Ecto neural progenitor cell (in vitro differentiated cells): ENCODE measurements at places on chromosomes 12 and 14.

GRCh38 chr12:116015525-116015924, 262.0 kb downstream of the MED13L start:
- no peak for DNase-seq

- no peak for DNase-seq
These were observed 5.5 kb downstream of the KRT80 start for GRCh38 chr12:52186118-52186840.

DNA sequence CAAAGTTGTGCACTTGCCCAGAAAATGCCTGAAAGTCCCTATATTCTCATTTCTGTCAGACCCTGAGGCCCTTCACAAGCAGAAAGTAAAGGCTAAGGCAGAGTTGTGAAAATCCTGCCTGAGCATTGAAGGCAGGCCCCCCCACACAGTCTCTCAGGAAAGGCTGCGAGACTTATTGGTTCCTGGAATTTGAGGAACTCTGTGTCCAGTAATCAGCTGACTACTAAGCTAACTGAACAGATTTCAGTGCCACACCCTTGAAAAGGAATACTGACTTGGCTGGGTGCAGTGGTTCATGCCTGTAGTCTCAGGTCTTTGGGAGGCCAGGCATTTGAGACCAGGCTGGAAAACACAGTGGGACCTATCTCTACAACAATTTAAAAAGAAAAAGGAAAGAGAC, 21.1 kb upstream of the PPP2R5E start:
- no peak for DNase-seq

DNA sequence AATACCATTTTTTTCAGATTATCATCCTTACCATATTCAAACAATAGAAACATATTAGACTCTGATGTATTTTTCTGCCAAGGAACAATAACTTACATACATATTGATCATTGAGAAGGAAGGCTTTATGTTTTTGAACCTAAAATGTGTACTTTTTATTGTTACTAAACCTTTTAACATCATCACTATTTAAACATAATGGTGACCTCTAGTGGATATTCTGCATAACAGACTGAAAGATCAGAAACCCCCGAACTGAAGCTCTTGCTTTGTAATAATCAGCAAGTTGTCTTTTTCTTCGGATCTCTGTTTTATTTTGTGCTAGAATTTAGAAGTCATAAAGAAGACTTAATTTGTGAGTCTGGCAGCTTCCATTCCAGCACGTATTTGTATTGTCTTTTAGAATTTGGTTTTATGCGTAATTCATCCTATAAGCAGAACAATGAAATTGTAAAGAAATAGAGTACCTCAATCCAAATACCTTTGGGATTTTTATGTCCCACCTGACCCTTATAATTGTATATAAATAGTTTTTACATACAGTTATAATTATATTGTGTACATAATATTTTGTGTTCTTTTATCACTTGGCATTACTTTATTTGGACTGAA, 125.9 kb upstream of the ATF1 start:
- no peak for DNase-seq

DNA sequence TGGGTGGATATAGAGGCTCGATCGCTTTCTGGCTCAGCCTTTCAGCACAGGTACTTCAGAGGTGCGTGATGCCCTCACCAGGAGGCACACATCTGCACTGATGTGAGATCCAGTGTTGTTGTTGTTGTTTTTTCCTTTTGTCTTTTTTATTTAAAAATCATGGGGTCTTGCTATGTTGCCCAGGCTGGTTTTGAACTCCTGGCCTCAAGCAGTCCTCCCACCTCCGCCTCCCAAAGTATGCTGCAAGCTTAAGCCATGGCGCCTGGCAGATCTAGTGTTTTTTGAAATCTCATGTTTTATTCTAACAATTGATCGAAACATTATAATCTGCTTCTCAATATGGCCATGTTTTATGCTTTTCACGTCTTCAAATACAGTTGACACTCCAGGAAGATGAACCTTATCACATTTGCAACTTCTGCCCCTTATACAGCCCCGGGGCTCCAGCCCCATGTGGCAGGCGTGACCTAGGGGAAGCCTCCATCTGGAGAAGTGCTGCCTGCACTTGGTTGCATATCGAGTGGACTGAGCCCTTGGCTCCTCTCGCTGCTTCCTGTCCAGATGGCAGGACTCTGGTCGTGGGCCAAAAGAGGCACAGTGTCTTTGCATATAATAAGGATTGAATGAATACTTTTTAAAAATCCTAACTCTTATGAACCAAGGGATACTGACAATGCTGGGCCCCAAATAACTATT, 71.7 kb downstream of the TRAF3 start:
- DNase-seq: no peak

GRCh38 chr14:98366429-98366828, 905.6 kb downstream of the BCL11B start:
- no peak for DNase-seq

- DNase-seq: peak; percentile 88
These were observed at the start of gene STXBP6 for GRCh38 chr14:25049568-25050268. Gene STXBP6 (minus strand): TSS chr14:25050147. CDS start chr14:24974818, 75,329 bp downstream.

DNA sequence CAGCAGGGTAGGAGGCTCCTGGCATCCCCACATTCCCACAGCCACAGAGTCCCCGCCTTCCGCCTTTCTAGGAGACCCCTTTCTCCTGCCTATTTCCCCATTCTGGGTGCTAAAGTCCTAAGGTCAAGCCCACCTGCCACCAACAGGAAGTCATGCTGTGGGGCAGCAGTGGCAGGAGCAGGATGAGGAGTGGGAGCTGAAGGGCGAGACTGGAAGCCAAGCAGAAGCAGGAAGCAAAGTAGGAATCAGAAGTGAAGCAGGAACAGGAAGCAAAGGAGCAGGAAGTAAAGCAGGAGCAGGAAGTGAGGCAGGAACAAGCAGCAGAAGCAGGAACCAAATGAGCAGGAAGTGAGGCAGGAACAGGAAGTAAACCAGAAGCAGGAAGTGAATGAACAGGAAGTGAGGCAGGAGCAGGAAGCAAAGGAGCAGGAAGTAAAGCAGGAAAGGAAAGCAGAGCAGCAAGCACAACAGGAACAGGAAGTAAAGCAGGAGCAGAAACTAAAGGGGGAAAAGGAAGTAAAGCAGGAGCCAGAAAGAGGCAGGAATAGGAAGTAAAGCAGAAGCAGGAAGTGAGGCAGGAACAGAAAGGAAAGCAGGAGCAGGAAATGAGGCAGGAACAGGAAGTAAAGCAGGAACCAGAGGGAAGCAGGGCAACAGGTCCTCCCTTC, 38.3 kb upstream of the RIMBP2 start:
- no peak for DNase-seq

DNA sequence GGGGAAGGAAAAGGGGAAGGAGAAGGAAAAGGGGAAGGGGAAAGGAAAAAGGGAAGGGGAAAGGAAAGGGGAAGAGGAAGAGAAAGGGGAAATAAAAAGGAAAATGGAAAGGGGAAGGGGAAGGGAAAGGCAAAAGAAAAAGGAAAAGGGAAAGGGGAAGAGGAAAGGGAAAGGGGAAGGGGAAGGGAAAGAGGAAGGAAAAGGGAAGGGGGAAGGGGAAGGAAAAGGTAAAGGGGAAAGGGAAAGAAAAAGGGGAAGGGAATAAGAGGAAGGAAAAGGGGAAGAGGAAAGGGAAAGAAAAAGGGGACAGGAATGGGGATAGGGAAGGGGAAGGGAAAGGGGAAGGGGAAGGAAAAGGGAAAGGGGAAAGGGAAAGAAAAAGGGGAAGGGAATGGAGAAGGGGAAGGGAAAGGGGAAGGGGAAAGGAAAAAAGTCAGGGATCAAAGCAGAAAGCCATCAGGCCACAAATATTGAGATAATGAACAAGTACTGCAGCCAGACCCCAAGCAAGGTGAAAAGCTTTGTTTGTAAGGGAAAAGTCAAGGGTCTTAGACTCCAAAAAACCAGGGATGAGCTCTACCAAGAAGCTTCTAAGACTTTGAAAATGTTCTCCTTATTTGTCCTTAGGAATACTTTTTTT, 20.0 kb downstream of the DICER1 start:
- DNase-seq: no peak

DNA sequence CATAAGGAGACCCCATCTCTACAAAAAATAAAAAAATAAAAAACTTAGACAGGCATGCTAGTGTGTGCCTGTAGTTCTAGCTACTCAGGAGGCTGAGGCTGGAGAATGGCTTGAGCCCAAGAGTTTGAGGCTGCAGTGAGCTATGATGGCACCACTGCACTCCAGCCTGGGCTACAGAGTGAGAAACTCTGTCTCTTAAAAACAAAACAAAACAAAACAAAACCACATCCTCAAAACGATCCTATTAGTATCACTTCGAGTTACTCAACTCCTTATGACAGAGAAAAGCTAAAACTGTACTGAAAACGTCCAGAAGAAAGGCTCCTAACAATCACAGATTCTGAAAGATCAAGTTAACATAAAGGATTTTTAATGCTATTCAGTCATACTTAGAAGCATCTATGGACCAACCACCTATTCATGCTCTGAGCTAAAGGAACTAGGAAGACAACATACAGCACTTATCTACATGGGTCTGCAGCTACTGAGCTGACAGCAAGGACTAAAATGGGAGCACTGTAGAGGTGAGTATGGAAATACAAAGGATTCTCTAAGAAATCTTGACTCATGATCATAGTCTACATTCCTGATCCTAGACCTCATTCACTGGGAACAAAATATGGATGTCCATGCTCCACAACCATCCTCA, 75.3 kb upstream of the DUSP6 start:
- DNase-seq: no peak

DNA sequence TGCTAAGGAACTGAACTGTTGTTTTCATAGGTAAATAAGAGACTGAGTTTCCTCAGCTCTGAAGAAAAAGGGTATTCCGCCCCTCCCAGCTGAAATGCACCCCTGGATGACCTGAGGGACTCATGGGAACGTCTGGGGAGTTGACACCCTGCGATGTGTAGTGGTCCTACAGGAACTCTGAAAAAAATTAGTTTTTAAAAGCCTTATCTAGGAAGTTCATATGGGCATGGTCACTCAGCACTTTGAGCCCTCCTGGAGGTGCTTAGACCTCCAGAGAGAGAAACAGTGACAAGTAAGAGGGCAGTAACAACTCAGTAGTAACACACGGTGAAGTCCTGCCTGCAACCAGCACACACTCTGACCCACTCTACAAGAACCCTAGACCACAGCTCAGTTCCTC, 91.2 kb upstream of the CNOT2 start:
- DNase-seq: no peak

GRCh38 chr12:47141459-47141858, 61.7 kb upstream of the AMIGO2 start:
- DNase-seq: no peak
